Type B pancreatic cell (in vitro differentiated cells): ENCODE measurements at places on chromosomes 2 and 18.

DNA sequence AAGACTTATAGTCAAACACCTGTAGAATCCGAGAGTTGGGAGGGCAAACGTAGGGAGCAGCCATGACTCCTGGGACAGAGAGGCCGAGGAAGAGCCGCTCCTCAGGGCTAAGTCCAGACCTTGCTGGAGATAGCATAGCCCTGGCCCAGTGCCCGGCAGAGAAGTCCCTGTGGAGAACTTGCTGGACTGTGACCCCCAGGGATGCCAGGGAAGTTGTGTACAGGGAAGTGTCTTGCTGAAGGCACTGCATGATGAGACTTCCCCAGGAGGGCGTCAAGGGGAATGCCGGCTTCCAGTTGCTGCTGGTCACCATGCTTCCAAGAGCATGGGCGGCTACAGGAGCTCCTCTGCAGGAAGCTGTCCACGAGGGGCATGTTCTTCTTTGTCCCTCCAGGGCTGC is 8.6 kb upstream of the CNDP1 start:
- DNase-seq, result no peak

DNA sequence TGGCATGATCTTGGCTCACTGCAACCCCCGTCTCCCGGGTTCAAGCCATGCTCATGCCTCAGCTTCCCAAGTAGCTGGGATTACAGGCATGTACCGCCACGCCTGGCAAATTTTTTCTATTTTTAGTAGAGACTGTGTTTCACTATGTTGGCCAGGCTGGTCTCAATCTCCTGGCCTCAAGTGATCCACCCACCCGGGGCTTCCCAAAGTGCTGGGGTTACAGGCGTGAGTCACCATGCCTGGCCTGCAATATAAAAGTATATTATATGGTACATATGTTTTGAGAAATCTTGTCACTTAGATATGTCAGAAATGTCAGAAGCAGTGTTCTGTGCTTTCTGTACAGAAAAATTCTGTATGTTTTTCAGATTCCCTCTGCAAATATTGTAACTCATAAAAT is 19.2 kb upstream of the XPO1 start:
- DNase-seq, result no peak

GRCh38 chr2:153872311-153873051 is 759 bp downstream of the GALNT13 start:
- peak; percentile 69 for DNase-seq

GRCh38 chr2:57396355-57397098 is 650.1 kb upstream of the VRK2 start:
- no peak for DNase-seq

DNA sequence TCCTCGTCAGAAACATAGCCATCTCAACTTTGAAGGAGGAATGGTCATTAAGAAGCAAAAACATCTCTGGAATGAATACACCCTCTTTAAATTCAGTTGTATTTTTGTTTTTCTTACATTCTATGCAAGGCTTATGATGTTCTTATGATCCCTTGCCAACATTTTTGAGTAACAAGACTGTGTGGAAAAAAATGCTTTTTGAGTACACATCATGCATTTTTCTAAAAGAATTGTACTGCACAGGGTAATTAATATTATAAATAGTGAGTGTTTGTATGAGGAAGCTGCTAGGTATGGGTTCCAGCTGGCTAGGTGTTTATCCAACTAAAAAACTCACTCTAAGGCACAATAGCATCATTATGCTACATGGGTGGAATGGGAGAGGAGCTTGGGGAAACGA is 59.0 kb upstream of the SPATS2L start:
- no peak for DNase-seq
